ENCODE measurements at places on chromosomes 4 and X.
A peak's percentile ranks its signal among the peaks of the same experiment; 100 is the strongest.

DNA sequence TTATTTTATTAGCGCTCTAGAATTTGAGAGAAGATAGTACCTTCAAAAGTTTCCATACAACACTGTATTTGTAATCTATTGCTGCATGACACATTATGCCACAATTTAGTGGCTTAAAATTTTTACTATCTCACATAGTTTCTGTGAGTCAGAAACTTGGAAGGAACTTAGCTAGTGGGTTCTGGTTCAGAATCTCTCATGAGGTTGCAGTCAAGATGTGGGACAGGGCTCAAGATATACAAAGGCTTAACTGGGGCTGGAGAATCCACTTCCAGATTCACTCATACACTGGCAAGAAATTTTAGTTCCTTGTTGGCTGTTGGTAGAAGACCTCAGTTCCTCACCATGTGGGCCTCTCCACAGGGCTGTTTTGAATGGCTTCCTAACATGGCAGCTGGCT, 11.5 kb upstream of the C4orf54 start:
- DNase-seq: no peak

GRCh38 chr4:168699224-168699878, 202.5 kb downstream of the PALLD start:
- DNase-seq: no peak

GRCh38 chrX:33589316-33589715, 378.0 kb upstream of the DMD start:
- no peak for DNase-seq

DNA sequence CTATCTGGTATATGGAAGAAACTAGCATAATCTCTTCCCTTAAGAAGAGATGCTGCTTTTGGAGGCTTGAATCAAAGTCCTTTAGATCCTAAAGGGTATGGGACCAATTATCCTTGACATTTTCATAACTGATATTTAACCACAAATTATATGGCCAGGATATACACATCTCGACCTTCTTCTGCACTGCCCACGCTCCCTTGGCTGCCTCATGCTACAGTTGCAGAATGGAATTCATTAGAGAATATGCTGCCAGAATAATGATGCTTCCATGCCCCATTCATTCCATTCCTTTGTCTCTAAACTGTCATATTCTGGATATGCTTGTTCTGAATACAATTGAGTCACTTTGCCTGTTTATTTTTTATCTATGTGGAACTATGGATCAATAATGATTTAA, 157.1 kb upstream of the PACRGL start:
- no peak for DNase-seq

- peak; percentile 44 for DNase-seq
Measured at GRCh38 chr4:242121-242848, 63.0 kb downstream of the ZNF732 start.

- DNase-seq: no peak
Measured at GRCh38 chrX:98731821-98732220, 1678.3 kb downstream of the PCDH19 start.

DNA sequence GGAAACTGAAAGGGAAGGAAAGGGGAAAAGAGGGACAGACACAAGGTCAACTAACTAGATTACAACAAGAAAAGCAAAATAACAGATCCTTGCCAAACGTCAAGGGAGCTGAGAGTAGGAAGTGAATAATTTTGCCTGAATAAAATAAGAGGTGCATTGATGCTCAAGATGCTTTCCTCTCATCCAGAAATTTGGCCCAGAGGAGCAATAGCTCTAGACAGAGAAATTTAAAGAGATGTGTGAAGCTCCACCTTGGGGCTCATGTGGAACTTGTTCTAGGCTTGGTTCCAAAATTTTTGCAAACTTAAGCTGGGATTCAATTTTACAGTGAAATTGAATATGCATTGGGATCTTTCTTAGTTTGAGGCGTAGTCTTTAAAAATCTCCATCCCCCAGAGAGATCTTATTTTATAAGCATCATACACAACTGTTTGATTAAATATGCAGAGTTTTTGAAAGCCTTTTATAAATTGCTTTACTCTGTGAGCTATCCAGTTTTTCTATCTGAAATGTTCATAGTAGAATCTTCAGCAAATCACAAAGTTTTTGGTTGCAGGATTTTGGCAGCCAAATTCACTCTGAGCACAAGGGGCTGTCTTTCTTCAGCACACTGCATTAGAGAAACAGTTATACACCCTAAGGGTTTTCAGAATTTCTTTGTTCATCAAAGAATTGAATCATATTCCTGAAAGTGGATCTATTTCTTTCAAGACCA, 1159.5 kb downstream of the ADGRL3 start:
- no peak for DNase-seq
